ENCODE measurements at places on chromosomes 1 and 21.

DNA sequence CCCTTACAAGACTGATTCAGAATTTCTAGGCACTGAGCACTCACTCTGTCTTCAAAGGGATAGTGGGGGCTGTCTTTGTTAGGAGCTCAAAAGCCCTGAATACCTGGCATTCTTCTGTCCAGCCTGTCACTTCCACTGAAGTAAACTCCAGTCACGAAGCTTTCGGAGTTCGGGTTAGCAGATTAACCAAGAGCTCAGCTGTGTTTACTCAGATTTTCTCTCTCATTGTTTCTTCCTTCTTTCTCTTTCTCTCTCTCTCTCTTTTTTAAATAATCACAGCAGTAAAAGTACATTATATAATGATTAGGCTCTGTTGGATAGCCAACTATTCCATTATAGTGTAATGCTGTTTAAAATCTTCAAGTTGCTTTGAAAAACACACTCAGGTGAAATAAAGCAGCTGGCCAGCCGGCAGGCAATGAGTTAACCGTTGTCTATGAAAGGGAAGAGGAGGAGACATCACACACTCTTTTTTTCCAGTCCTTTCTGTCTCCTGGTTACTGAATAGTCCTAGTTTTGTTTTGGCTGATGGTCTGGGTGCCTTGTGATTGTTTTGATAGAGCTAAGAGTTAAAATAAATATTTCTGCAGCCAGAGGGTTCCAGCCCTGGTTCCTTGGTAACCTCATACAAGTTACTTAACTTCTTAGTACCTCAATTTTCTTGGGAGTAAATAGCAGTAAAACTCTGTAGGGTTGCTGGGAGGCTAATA, 89.8 kb downstream of the ADSS2 start:
- DNase-seq: no peak

- peak; percentile 58 for DNase-seq
Measured at GRCh38 chr1:95169548-95169947, 52.4 kb downstream of the TLCD4 start.

DNA sequence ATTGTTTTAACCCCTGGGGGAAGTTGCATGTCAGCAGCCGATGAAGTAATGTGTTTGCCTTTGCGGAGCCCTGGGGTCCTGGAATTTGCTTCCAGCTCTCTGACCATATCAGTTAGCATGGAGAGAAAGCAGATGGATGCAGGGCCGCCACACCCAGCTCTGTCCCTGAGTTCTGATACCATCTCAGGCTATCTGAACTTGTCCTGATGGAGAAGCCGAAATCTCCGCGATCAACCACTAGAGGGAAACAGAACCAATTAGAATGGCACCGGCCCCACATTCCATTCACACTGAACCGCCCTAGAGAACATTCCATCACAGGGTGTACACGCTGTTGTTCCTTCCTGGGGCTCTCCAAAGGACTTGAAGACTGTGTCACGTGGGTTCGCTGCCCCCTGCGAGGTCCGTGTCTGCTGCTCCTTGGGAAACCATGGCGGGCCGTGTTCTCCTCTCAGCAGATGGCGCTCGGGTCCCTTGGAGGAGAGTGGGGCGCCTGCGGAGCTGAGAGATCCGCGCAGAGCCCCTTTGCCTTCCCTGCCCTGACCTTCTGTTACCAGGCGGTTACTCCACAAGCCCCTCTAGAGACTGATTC, 75.4 kb downstream of the ABCA4 start:
- no peak for DNase-seq

DNA sequence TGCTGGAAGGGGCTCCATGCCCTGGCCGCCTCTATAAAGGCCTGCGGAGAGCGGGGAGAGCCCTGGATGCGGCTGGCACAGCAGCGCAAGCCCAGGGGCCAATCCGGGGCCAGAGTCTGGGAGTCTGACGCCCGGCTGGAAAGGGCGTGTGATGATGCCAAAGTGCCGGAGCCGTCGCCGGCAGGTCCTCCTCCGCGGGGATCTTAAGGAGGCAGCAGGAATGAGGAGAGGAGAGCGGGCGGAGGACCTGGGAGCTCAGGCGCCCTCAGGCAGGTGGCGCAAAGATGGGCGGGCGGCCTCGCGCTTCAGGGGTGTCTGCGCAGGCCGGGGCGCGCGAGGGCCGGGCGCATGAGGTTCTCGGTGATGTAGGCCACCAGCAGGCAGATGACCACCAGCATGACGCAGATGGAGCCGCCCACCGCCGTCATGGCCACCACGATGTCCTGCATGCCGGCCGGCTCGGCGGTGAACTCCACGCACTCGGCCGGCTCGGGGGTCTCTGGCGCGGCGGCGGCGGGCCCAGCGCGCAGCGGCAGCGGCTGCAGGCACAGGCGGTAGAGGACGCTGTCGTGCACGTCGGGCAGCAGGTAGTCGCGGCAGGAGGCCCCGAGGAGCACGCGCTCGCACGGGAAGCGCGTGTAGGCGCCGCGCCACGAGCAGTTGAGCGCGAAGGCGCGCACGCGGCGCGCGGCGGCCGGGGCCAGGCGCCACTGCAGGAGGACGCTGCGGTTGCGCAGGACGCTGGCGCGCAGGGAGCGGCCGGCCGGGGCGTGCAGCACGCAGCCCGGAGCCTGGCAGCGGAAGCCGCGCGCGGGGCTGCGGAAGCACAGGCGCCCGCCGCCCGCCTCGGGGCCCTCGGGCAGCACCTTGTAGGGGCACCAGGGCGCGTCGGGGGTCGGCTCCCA, 653 bp downstream of the FNDC10 start:
- no peak for DNase-seq

DNA sequence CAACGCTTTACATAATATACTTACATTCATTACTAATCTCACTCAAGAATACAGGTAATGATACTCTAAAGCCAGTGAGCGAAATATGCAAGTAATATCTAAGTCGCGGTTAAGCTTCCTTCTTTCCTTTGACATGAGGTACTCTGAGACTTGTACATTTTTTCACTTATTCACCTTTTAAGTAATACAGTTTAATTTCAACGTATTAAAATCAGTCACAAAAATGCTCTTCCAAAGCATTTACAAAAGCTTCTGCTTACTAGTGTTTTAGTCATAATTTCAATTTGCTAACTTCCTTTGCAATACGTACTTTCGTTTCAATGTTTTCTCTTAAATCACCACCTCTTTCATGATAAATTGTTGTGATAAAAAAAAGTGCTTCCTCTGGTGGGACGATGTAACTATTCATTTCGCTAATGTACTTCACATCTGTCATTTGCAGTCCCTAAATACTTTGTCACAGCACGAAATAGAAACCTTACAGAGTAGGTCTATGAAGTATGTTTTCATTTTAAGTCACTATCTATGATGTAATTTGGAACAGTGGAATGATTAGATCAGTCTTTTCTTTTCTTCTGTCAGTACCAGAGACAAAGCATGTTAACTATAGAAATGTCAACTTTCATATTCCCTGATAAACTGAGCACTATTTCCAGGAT, 34.0 kb upstream of the ADGRL4 start:
- DNase-seq: no peak

DNA sequence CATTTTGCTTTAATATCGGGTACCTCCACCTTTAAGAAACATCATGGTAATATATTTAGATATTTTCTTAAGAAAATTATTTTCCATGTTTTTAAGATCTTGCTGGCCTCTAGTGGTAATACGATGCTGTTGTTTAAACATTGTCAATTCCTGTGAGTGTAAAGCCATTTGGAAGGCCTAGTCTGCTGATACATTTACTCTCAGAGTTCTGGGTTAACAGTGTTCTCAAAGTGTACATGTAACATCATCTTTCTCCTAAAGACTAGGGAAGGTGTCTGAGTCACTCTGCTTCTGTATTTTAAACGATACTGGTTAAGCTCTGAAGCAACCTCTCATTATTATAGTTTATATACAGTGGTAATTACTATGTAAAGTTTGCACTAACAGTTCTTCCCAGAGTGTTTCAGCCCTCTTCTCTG, 189.1 kb downstream of the RASAL2 start:
- peak; percentile 22 for DNase-seq

DNA sequence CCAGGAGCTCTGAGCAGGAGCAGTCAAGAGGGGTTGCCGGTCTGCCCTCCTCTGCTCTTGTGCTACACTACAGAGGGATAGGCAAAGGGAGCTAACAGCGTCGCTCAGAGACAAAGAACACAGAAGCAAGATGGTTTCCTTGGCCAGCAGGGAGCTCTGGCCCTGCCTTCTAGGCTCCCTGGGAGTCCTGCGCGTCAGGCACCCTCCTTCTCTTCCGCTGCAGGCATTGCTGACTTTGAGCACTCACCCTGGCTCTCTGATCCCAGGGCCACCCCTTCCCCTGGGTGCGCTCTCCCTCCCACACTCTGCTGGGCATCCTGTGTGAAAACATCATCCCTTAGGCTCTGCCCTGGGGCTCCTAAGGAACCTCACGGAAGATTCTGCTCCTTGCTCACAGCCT, 489 bp downstream of the TNNI1 start:
- no peak for DNase-seq

GRCh38 chr1:92707292-92707691, 77.6 kb downstream of the EVI5 start:
- DNase-seq: no peak

GRCh38 chr21:43274022-43274945, 105.5 kb downstream of the CRYAA start:
- no peak for DNase-seq

DNA sequence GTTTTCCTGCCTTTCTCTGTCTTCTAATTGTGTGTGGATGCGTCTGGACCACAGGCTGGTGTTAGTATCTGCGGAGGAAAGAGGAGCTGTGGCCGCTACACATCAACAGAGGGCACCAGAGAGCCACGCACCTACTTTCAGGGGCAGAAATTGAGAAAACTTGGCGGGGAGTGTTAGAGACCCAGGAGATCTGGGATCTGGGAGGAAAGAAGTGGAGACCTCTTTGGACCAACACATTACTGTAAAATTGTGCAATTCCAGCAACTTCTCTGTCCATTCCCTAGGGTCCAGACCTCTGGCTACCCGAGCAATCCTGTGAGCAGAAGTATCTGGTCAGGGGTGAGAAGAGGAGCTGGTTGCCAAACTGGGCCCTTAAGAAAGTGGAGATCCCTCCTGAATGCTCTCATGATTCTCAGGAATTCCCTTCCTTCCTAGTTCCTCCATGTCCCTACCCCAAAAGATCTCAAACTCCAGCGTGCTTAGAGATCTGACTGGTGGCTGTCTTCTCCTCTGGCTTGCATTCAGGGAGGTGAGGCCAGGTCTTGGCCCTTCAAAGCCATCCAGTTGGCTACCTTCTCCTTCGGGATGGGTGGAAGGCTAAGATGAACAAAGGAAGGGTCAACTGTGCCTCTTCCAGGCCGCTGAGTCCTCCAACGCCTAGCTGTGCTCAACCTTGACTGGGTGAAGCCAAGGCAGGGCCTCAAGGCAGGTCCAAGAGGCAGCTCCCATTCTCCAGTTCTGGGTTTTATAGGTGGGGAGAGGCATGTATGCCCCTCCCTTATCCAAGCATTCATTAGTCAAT, 1.2 kb upstream of the KIRREL1 start:
- DNase-seq: no peak

DNA sequence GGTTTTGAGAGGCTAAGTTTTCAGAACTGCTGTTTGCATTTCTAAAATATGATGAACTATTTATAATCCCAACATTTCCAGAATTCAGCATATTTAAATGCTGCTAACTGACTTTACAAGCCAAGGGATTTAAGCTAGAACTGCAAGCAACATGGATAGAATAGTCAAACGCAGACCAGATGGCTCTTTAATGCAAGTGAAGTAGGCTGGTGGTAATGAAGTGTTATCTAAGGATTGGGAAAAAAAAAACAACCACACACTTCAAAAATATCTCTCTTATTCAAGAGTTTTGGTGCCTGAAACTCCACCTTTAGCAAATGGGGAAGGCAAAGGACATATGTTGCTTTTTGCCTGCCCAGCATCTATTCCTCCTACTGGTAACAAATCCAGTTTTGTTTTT, 20.9 kb upstream of the SSX2IP start:
- DNase-seq: no peak

DNA sequence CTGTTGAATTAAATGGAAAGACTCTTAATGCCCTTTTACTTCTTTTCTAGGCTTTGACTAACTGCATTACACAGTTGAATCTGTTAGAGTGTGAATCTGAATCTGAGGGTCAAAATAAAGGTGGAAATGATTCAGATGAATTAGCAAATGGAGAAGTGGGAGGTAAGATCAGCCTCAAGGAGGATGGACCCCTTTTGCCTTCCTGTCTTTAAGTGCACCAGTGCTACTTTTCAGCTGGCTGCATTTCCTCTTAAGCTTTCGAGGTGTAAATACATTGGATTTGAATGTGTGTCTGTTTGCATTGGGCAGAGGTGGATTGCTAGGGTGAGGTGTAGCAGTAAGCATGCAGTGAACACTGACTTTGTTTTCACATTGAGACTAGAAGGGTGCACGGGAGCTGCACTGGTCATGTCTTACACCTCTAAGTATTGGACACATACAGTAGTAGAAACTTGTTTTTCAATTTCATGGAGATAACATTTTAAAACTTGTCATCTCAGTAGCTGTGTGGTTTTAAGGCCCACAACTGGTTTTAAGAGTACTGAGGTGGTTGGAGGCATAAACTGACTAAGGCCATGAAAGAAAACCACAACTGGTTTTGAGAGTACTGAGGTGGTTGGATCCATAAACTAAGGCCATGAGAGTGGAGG, 35.4 kb downstream of the MIA3 start:
- DNase-seq: no peak

DNA sequence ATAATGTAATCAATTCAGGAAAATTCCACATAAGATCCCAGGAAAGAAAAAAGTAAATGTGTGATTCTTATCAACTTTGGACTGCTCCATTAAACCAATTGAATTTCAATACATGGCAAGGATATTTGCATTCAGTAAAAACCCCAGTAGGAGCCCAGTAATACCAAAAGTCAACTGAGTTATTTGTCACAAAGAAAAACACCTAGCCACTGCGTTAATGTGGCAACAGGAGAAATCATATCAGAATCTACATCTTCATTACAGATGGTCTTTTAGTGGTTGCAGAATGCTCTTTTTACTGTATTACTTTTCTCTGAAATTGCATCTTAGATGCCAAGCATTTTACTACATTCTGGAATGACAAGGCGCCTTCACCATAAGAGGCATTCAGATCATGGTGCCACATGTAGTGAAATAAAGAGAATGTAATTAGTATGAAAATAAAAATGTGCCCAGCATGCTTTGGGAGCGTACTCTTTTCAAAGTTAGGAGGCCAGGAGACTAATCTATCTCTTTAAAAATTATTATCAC, 180.7 kb downstream of the PATJ start:
- DNase-seq: no peak

All from epithelial cell of prostate (primary cell).